Smooth muscle cell of the pulmonary artery (primary cell): ENCODE measurements at places on chromosomes 7 and 10. TPM values are rescaled to one million over a fixed set of nuclear protein-coding genes. Genes with fewer than 3 reads are reported as not detected.

PRSS37 gene
- not detected in 2 replicates for total RNA-seq

SPDYE16 gene
- total RNA-seq: not detected in 2 replicates

UTF1 gene
- not detected in 2 replicates for total RNA-seq

ATP5MK gene
- 71.9 and 103 TPM in 2 replicates for total RNA-seq

ARID5B gene
- total RNA-seq: 37.0 and 76.8 TPM in 2 replicates

DMBT1 gene
- total RNA-seq: 0.03 and 0.13 TPM in 2 replicates

GFRA1 gene
- total RNA-seq: 0.39 and 0.43 TPM in 2 replicates

SPOCK2 gene
- 0.26 and 0.69 TPM in 2 replicates for total RNA-seq
